ENCODE measurements at places on chromosomes 4 and X. TPM values are rescaled to one million over a fixed set of nuclear protein-coding genes. Genes with fewer than 3 reads are reported as not detected.

DNA sequence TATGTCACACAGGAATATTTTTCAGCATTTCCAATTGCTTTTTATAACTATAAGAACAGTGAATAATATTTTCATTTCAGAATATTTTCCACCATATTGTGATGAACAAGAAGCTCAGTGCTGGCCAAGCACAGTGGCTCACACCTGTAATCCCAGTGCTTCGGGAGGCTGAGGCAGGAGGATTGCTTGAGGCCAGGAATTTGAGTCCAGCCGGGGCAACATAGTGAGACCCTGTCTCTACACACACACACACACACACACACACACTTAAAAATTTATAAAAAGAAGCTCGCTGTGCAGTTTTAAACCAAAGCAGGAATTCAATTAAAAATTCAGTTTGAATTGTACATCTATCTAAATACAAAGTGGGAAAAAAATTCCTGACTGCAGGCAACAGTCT, 3.2 kb downstream of the ZFYVE28 start:
- no peak overlapping the region for H3K4me3 ChIP-seq
- H3K4me1 ChIP-seq, result no peaks in the 10 kb centered on the region
- H3K27me3 ChIP-seq, result peaks cover 48% of the 10 kb centered on the region

DNA sequence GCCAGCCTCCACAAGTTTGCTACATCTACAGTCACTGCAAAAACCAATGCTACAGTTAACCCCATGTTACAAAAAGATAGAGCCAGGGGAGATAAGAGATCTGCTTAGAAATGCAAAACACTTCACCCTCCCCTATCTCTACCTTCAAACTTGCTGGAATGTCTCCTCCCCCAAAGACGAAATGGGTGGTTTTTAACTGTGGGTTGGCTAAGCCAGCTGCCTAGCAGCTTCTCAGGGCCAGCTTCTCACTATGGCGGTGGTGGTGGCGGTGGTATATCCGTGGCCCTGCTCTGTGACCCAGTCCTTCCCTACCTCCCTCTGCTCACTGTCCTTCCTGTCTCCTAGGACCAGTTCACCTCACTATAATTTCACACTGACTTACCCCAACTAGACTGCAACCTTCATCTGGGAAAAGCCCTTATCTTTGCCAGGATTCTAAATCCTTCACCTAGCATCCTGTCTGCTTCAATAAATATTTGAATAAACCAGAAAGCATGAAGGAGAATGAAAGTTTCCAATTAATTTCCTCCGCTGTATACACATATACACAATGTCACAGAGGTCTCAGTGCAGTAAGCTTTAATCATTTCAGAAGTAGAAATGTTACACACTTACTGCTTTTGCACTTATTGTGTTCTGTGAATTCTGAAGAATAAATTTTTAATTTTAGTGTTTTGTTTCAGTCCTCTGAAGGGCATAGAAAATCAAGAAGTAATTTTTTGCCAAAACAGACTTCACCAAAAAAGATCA, 46.3 kb downstream of the SH3KBP1 start:
- no peak overlapping the region for H3K4me3 ChIP-seq
- H3K4me1 ChIP-seq, result no peaks in the 10 kb centered on the region
- no peaks in the 10 kb centered on the region for H3K27me3 ChIP-seq
- no peaks in the 10 kb centered on the region for H3K36me3 ChIP-seq

DNA sequence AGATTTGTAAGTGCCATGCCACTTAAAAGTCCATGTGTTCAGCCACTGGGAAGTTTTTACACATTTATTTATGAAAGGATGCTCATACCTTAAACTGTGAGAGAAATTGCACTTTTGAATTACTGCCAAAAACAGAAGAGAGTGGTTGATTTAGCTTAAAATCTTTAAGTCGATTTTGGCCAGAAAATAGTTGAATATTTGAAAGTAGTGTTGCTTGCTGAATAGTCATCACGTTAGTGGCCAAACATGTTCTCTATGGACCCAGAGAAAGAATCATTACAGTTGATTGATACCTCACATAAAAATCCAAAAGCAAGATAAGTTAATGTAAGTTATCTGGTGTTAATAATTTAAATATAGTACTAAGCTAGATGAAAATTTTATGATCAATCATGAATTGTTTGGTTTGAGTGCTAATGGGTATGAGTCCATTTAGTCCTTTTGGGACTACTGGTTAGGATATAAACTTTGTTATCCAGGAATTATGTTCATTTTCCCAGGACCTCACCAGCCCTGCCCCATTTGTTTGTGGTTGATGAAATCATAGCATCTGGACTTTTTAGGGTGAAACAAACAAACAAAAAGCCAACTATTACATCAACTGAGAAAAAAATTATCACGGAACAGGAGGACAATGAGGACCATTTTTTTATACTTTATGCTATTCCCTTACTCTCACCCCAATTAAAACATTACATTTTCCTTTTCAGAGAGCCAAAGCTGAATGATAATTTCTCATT, 6.3 kb downstream of the GIMD1 start:
- no peaks in the 10 kb centered on the region for H3K36me3 ChIP-seq
- no peaks in the 10 kb centered on the region for H3K27me3 ChIP-seq
- H3K27ac ChIP-seq, result no peak overlapping the region

DNA sequence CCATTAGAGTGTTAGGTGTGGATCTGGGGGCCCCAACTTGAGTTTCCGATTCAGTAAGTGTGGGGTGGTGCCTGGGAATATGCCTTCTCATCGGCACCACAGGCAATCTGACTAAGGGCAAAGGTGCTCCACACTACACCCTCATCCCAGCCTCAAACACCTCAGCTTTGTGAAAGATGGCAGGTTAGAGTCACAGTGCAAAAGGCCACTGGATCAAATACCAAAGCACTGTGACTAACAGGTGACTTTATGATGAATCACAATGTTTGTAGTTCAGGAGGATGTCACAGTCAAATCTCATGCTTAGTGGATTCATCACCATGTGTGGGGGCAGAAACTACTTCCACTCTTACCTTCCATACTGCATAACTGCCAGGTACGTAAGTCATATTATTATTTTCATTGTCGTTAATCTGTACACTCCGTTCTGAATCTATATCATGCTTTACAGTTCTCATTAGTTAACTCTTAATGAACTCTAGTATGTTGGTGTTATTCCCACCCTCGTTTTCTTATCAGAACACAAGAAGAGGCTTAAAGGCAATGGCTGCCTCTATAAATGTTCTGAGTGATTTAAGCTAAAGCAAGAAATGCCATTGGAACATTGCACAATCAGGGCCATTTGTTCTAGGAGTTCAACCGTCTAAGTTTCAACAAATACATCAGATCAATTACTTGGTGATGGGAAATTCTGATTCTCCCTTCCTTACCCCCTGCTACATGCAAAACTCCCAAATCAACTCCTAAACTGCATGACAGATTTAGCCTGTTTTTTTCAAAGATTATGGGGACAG, 50.2 kb downstream of the PRKG2 start:
- H3K27ac ChIP-seq, result no peak overlapping the region
- H3K27me3 ChIP-seq, result no peaks in the 10 kb centered on the region
- no peak overlapping the region for H3K4me3 ChIP-seq
- H3K4me1 ChIP-seq, result no peaks in the 10 kb centered on the region
- no peak for DNase-seq

HTN1 gene
- not detected for total RNA-seq

GRCh38 chrX:123740536-123740935, 7.7 kb upstream of the THOC2 start:
- no peaks in the 10 kb centered on the region for H3K36me3 ChIP-seq
- no peak for DNase-seq
- H3K27ac ChIP-seq, result no peak overlapping the region
- H3K27me3 ChIP-seq, result no peaks in the 10 kb centered on the region
- H3K4me1 ChIP-seq, result no peaks in the 10 kb centered on the region
- H3K4me3 ChIP-seq, result no peak overlapping the region

GRCh38 chr4:37687194-37687562, 1.0 kb upstream of the RELL1 start:
- peak overlapping the region; percentile 98 for H3K4me3 ChIP-seq
- no peaks in the 10 kb centered on the region for H3K27me3 ChIP-seq
- peak overlapping the region; percentile 85 for H3K27ac ChIP-seq
- H3K4me1 ChIP-seq, result no peaks in the 10 kb centered on the region

DCAF12L2 gene
- 0.55 TPM for total RNA-seq
